ENCODE measurements at places on chromosomes 12 and 14.

- DNase-seq, result no peak
Measured at GRCh38 chr12:69389831-69390230, 30.3 kb downstream of the YEATS4 start.

- DNase-seq, result no peak
Measured at GRCh38 chr12:22051114-22051698, 5.2 kb downstream of the CMAS start.

DNA sequence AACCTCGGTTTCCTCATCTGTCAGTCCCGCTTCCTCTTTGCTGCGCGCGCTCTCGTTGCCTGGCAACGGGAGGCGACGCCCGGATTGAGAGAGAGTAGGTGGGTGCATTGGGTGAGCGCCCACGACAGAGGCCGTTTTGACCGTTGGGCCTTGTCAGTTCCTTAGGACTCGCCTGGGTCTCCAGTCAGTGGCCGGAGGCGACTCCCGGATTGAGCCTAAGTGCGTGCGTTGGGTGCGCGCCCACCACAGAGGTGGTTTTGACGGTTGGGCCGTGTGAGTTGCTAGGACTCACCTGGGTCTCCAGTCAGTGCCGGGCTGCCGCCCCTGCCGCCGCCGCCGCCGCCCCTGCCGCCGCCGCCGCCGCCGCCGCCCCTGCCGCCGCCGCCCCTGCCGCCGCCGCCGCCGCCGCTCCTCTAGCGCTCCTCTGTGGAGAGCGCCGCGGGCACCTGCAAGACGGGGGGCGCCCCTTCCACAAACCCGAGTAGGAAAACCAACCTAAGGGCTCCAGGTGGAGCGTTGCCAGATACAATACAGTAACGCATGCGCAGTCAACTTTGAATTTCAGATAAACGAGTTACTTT is 37.2 kb downstream of the APOBEC1 start:
- no peak for DNase-seq

DNA sequence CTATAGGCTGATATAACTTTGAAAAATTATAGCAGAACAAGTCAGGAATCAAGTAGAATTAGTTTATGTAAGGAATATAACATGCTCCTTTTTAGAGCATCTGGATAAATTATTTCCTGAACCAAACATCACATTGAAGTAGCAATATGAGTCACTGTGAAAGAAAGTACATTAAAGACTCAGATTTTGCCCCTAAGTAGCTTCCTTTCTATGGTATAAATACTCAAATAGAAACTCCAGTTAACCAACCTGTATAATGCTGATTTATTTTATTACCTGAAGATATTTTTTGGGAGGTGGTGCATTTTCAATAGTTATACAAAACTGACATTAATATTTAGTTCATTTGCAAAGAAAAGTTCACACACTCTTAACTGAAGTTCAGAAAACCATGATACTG is 312.1 kb downstream of the ITPR2 start:
- no peak for DNase-seq

DNA sequence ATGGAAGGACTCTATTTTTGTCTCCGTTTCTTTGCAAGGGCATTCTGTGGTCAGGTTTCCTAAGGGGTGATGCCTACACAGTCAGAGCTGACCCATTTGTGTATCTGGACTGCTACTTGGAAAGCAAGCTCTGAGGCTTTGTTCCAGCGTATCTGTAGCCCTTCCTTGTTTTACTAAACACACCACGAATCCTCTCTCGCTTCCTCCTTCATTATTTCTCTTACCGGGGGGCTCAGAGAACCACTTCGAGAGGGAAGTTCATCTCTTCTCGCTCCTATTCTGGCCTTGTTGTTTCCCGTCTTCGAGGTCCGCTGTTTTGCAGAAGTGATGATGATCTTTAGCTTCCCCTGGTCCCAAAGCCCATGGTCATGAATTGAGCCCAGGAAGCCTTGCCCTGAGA is 164.7 kb downstream of the SSPN start:
- no peak for DNase-seq

DNA sequence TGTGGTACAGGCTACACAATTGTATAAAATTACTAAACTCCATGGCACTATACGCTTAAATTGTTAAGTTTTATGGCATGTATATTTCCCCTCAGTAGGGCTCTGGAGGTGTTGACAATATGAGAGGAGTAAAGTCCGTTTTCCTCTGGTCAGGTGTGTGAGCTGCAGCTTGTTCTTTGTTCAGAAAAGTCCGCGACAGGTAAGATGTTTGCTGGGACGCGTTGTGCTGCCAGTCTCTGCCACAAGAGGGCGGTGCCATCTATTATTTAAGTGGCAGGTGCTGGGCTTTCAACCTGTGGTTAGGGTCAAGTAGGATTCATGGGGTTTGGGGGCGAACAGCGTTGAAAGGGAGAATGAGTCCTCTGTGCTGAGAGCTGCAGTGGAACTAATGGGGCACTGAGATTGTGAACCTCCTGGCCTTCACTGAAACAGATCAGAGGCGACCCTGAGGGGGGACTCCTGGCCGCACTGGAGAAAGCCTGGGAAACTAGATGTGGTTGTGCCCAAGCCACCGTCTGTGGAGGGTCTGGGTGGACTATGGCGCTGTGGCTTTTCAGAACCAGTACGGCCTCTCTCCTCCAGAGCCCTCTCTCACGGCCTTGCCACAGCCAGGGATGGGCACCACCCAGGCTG is 179.0 kb downstream of the SLC15A4 start:
- peak; percentile 25 for DNase-seq

DNA sequence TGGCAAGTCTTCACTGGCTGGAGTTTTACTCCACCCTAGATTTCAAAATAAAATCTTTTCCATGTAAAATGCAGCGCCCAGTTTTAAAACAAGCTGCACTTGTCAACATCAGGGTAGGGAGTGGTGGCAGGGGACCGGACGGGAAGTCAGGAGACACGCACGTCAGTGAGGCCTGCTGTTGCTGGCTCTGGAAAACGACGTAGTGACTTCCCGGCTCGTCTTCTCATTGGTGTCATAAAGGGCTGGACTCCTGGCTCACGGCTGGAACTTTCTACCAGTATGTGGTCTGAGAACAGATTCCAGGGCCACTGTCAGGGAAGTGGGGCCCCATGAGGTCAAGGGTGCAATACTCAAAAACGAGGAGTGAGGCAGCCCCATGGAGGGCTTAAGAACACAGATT is 64.2 kb upstream of the FOXN3 start:
- DNase-seq, result no peak

DNA sequence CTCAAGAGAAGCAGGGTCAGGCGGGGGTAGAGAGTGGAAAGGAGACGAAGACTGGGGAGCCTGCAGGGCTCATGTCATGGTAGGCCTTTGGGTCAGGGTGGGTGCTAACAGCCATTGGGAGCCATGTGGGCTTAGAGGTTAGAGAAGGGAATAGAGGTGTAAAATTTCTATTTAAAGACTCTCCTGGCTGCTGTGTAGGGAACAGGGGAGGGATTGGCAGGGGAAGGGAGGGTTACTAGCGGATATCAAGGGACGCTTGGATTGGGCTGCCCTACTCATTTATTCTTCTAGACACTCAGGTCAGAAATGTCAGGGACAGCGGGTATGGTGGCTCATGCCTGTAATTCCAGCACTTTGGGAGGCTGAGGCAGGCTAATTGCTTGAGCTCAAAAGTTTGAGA is 18.2 kb downstream of the WSCD2 start:
- DNase-seq, result no peak

DNA sequence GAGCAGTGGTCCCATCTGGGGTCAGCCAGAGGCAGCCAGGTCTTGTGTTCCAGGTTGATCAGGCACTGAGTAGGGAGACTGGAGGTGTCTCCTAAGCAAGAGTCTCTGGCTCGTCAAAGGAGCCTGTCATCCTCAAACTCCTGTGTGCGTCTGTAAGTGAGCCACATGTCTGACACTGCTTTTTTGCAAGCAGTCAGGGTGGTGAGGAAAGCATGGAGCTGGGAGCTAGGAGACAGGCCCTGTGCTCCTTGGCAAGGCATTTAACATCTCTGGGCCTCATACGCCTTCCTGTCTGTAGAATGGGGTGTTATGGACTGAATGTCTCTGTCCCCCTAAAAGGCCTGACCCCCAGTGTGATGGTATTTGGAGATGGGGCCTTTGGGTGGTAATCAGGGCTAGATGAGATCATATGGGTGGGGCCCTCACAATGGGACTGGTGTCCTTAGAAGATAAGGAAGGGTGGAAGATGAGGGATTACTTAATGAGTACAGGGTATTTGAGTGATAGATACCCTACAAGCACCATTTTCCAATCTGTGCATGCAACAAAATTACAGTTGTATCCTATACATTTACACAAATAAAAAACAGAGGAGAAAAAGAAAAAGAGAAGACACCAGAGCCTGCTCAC is 53.0 kb downstream of the ARL6IP4 start:
- DNase-seq, result no peak

DNA sequence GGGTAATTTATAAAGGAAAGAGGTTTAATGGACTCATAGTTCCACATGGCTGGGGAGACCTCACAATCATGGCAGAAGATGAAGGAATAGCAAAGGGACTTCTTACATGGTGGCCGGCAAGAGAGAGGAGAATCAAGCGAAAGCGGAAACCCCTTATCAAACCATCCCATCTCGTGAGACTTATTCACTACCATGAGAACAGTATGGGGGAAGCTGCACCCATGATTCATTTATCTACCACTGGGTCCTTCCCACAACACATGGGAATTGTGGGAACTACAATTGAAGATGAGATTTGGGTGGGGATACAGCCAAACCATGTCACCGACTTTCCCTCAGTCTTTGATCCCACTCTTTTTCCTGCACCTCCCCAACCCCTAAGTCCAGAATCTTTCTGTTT is 12.6 kb upstream of the CTDSP2 start:
- DNase-seq, result no peak

- no peak for DNase-seq
Measured at GRCh38 chr12:62738616-62739015, 196.3 kb downstream of the PPM1H start.

DNA sequence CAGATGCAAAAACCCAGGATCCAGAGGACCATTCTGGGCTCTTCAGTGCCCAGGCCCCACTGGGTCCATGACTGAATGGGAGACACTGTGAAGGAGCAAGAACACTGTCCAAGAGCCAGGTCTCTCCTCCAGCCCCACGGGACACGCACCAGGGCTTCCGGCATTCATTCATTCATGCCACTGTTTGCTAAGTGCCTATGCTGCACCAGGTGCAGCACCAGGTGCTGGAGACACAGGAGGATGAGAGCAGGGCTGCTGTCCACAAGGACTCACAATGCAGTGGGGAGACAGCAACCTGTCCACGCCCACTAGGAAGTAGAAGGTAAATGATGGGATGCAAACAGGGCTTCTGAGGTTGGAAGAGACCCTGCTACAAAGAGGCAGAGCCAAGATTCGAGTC is 20.4 kb downstream of the CLMN start:
- no peak for DNase-seq

- no peak for DNase-seq
Measured at GRCh38 chr14:102777711-102778337, 575 bp downstream of the TRAF3 start.

DNA sequence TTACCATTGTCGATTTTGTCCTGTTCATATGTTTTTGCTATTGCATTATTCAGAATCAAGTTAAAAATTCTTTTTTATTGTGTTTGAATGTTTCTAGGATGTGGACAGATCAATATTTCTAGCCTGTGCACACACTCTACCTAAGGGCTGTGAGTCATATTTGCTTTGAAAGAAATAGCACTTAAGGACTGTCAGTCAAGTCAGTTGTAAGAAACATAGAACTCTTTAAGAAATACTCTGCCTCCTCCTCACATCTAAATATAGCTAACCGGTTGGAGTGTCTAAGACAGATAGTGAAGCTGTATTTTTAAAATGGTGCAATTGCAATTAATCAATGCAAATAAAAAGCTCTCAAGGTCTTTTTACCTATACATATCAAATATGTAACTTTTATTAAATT is 17.9 kb upstream of the MGST1 start:
- no peak for DNase-seq

GRCh38 chr12:85016413-85016812 is 19.7 kb downstream of the TSPAN19 start:
- DNase-seq, result no peak

- no peak for DNase-seq
Measured at GRCh38 chr12:119423285-119423684, 88.8 kb downstream of the CCDC60 start.

DNA sequence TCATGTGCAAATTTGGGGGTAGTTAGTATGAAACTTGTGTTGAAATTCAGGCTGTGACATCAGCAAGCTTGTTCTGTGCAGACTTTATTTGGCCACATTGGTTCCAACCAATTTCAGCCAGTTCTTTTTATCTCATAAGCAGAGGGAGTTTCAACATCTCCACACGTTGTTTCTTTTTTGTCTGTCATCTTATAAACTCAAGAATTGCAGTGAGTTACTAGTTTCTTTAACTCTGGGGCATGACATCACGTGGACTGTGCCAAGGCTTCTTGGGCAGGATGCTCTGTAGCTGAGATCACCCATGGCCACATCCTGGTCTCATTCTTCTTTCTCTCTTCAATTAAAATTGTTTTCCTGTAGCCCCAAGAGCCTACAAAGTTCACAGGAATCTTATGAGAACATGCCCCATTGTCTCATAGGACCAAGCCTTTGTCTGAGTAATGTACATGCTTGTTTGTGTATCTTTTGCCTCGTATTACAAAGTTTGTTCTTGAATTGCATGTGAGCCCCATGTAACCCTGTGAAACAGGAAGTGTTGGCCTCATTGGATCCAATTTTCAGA is 982.0 kb upstream of the TMEM132C start:
- no peak for DNase-seq

DNA sequence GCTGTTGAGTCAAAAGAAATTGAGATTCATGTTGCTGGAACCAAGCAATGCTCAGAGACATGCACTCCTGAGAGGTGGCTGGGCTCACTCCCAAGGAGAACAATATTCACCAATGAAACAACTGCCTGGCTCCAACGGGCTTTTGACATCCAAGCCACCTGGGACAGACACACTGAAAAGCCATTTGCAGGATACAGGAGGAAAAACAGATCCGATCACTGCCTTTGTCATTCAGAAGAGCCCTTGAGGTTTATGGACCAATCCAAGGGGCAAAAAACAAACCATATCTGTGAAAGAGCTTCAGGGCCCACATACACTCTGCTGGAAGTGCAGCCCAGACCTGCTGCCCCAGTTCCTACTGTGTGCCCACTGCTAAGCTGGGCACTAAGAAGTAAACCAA is 277.5 kb downstream of the NUAK1 start:
- DNase-seq, result no peak

GRCh38 chr12:106265116-106265515 is 17.3 kb upstream of the CKAP4 start:
- no peak for DNase-seq

DNA sequence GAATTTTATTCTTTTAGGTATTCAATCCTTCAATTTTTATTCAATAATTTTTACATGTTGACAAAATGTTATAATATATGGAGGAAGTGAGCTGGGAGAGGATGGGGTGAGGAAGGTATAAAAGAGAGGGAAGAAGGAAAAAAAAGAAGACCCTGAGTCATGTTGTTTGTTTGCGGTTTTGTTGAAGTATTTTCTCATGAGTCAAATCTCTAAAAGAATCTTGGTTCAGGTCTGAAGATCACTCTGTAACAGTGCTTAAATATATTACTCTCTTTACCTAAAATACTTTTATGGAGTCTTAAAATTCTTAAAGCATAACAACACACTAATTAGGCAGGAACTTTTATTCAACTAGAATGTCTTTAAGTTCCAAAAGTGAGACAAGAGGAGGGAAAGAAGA is 489.6 kb upstream of the GARIN6 start:
- DNase-seq, result no peak

- DNase-seq, result no peak
Measured at GRCh38 chr12:118344829-118345228, 27.9 kb downstream of the TAOK3 start.

GRCh38 chr14:36485773-36486172 is 34.3 kb downstream of the NKX2-1 start:
- DNase-seq, result no peak

- DNase-seq, result no peak
Measured at GRCh38 chr12:953776-954175, 4.3 kb upstream of the RAD52 start.

All from CD4-positive, alpha-beta T cell treated with Interleukin-15 for 4 hours (primary cell).